Activated CD4-positive, alpha-beta memory T cell treated with anti-CD3 and anti-CD28 coated beads, Interleukin-2, amount 10 ng/mL, durations not matched to agents 7 days and 5 days (primary cell): ENCODE measurements at places on chromosomes 12 and 14. TPM values are rescaled to one million over a fixed set of nuclear protein-coding genes. Genes with fewer than 3 reads are reported as not detected.

PNMA1 gene
- 28.2 TPM for total RNA-seq

OR6C3 gene
- total RNA-seq: not detected

CIROP gene
- total RNA-seq: not detected

TOMM20L gene
- not detected for total RNA-seq

CEP170B gene
- 3.0 TPM for total RNA-seq

ITGA7 gene
- total RNA-seq: 2.0 TPM
